Activated T-cell treated with anti-CD3 and anti-CD28 coated beads for 1 hour (primary cell): ENCODE measurements at places on chromosomes 7 and 10.

DNA sequence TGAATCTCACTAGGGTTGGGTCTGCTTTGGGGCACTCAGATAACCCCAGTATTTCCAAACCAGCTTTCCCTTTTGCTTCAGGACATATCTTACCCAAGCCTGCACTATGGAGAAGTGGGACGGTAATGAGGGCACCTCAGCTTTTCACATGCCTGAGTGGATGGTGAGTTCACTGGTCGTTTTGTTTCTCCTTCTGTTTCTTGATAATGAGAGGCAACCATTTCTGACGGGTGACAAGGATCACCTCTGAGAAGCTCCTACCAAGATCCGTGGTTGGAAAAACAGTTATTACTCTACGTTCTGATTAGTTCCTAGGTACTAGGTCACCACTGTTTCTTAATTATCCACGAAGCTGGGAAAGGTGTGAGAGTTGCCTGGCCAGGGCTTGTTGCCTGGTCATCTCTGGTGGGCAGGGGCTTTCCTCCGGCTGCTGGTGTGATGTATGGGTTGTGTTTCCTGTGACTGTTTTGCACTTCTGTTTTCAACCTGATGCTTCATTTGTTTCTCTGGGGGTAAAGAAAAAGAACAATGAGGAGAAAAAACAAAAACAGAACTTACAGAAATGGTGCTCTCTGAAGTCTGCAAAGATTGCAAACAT, 65.7 kb upstream of the STRIP2 start:
- no peak for DNase-seq

DNA sequence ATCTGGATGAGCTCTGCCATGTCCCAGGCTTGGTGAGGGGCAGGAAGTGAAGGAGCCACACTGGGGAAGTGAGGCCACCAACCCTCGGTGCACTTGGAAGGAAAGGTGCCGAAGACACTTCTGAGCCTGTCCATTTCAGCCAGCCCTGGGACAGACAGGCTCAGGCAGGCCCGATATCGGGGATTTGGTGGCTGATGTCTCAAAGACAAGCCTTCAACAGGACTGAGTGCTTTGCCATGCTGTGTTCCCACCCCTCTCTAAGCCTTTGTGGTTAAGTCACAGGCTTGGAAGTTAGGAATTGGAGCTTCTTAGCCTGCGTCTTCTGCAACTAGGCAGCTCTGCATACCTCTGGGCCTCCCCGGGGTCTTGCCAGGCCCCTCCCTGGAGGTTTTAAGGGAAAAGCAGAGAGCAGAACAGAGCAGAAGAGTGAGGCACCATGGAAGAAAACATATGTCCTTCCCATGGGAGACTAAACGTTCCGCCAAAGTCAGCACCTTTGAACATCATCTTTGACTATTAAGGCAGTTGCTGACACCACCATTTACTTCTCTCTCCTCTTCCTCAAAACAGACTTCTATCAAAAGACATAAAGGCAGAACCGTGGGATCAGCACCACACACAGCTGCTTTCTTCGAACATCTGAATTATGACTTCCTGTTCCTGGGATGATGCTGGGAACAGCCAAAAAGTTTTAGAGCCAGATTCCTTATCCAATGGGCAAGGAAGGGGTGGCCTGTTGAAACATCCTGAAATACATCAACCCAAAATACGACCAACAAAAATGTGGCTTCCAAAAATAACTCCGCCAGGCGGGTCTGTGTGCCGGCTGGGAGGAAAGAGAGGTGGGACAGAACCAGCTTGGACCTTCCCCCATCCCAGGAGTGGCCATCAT, 71.8 kb downstream of the AFAP1L2 start:
- DNase-seq: no peak

GRCh38 chr7:132836746-132837145, 245.1 kb downstream of the CHCHD3 start:
- DNase-seq: no peak

GRCh38 chr7:130275826-130276297, 9.2 kb downstream of the CPA2 start:
- DNase-seq: no peak

GRCh38 chr10:52744057-52744805, 28.4 kb downstream of the MBL2 start:
- DNase-seq: no peak

DNA sequence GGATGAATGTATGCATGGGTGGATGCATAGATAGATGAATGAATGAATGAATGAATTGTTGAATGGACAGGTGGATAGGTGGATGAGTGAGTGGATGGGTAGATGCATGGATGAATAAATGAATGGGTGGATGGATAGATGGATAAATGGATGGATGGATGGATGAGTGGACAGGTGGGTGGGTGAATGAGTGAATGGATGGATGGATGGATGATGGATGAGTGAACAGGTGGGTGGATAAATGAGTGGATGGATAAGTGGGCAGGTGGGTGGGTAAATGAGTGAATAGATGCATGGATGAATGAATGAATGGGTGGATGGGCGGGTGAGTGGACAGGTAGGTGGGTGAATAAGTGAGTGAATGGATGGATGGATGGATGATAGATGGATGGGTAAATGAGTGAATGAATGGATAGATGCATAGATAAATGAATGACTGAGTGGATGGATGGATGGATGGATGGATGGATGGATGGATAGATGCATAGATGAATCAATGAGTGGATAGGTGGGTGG, 72.6 kb downstream of the MYL10 start:
- no peak for DNase-seq

DNA sequence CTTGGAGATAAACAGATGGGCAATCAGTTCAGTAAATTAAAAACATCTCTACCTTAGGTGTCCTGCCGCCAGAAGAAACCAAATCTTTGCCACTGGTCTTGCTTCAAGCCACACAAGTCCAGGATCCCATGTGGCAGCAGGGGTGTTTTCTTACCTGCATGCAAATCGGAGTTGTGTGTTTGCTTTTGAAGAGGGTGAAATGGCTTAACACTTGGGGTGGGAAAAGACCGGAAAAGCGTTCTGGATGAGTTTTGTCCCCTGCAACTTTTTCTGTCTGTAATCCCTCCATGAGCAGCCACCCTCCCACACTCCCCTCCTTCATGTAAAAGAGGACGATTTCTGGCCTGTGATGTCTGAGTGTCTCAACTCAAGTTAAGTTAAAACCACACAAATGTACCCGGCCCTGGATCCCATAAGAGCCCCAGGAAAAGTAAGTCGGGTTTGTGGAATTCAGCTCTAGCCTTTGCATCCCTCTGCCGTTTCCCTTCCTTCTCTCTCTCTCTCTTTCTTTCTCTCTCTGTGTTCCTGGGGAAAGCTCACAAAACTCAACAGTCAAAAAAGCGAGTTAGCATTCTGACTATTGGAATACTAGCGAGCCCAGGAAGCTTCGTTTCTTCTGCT, 178.5 kb downstream of the TCF7L2 start:
- no peak for DNase-seq

GRCh38 chr10:29806350-29806788, 171.6 kb upstream of the SVIL start:
- no peak for DNase-seq

GRCh38 chr7:80634505-80634904, 3.9 kb upstream of the CD36 start:
- no peak for DNase-seq

- no peak for DNase-seq
Observed at GRCh38 chr7:50436133-50436806, 13.9 kb downstream of the FIGNL1 start.

DNA sequence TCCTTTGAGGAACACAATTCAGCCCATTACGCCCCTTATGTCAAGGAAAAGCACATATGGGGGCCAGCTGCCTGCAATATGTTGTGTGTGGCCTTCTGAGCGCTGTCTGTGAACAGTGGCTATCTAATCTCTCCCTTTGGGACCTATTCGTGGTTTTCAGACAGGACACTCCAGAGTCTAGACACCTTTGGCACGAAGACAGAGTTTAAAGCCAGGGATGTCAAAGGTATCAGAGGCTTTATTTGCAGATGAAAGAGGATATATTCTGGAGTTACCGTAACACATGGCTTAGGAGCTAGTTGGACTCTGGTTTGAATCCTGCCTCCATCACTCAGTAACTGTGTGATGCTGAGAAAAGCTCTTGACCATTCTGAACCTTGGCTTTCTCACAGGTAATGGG, 14.8 kb upstream of the EEPD1 start:
- DNase-seq: no peak

DNA sequence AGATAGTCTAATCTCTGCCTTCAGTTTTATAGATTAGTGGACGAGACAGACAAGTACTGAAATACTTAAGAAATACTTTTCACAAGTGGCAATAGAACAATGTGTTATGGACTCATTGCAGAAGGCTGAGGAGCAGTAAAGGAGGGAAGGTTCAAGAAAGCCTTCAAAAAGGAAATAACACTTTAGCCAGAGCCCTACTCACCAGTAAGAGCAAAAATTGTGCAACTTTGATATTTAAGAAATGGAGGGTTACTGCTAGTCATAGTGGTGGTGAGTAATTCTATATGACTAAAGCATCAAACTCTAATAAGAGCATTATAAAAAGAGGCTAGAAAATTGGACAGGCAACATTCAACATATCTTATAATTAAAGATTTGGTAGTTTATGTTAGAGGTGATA, 28.8 kb downstream of the PTPN12 start:
- DNase-seq: no peak

- no peak for DNase-seq
Observed at GRCh38 chr7:69682518-69682917, 84.2 kb downstream of the AUTS2 start.

GRCh38 chr10:49328401-49329145, 29.6 kb downstream of the C10orf71 start:
- no peak for DNase-seq

- DNase-seq: no peak
Observed at GRCh38 chr10:43981232-43981631, 332.6 kb upstream of the ZNF32 start.

GRCh38 chr7:17506095-17506494, 207.6 kb downstream of the AHR start:
- DNase-seq: no peak

- DNase-seq: no peak
Observed at GRCh38 chr7:121909716-121910345, 36.9 kb downstream of the PTPRZ1 start.
